ENCODE measurements at places on chromosomes 12 and 14.

DNA sequence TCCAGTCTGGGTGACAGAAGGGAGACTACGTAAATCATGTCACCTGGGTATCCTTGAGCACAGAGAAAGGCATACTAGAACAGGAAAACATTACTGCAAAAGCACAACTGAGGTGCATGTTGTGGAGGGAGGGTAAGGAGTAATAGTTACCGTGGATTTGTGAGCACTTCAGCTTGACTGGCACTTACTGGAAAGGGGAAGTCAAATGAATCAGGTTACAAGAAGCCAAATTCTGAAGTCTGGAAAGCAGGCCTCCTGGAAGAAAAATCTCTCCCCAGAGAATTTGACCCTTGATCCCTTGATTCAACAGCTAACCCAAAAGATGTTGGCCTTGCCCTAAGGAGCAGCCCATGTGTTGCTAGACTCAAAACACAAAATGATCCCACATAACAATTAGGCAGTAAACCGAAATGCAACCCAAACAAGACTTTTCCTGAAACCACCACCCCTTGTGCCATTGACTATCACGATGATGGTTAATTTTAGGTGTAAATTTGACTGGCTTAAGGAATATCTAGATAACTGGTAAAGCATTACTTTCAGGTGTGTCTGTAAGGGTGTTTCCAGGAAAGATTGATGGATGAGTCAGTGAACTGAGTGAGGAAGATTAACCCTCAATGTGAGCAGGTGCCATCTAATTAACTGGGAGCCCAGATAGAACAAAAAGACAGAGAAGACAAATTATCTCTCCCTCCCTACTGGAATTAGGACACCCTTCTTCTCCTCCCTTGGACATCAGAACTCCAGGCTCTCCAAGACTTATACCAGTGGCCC lies 108.8 kb downstream of the SLC25A21 start:
- no peak for DNase-seq

DNA sequence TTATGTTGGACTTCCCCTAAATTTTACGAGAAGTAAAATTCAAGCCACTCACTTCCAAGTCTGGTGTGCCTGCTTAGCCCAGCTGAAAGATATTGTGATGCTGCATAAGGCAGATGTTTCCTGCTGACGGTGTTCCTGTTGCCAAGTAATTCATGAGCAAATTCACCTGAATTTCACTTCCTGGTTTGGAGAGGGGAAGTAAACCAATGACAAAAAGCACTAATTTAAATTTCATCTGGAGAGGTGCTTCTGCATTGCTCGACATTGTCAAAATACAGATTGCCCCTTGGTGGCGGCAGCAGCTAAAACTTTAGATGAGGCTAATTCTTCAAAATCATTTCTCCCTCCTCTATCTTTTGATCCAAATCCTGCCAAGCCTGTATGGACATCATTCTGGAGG lies 281.1 kb downstream of the AACS start:
- no peak for DNase-seq

- no peak for DNase-seq
These were observed 112.8 kb upstream of the PELI2 start for GRCh38 chr14:56005191-56006053.

GRCh38 chr14:49895480-49895879 lies 2.6 kb downstream of the ARF6 start:
- DNase-seq = no peak

DNA sequence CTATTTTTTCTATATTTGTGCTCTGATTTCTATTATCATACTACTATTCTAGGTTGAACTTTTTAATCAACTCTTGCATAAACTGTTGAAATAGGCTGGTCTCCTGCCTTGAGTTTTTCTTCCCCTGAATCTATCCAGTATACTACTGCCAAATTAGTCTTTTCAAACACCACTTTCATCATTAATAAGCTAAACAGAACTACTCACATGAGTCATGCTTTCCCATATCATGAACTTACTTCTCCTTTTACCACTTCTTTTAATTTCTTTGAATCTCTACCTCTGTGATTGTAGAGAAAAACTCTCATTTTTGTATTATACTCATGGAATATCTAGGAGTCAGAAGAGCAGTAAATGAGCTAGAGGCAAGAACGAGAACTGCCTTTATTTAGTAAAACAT lies 340.3 kb upstream of the PDE3A start:
- DNase-seq = no peak

Data from progenitor cell of endocrine pancreas (in vitro differentiated cells).